WTC11 (cell line): ENCODE measurements at places on chromosomes 11 and 22.

GRCh38 chr11:34261820-34262219 lies 96.0 kb downstream of the ABTB2 start:
- no peak for DNase-seq

DNA sequence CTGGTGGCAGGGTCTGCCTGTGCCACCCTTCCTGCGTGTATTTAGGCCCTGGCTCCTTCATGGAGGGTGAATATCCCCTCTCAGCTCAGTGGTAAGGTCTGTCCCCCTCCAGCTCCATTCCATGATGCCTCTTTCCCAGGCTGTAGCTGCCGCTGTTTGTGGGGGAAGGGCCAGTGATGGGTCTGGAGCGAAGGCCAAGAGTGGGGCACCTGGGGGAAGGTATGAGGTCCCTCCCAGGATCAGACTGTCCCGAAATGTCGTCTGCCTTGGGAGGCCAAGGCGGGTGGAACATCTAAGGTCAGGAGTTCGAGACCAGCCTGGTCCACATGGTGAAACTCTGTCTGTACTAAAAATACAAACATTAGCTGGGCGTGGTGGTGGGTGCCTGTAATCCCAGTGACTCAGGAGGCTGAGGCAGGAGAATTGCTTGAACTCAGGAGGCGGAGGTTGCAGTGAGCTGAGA lies 1.1 kb downstream of the CD151 start:
- no peak for DNase-seq

DNA sequence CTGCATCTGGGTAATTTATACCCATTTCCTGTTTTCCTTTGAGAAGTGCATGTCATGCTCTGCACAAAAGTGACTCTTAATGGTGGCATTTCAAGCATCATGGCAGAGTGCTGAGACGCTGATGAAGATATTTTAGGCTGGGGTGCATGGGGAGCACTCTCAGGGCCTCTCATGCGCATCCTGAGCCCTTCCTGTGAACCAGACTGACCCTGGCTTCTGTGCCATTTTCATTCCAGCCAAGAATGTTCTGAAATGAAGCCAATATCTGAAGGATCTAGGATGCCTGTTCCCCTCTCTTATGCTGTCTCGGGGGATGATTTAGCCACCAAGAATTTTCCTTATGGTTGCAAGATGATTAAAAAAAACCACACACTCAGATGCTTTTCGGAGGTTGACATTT lies 61.5 kb downstream of the MIAT start:
- DNase-seq = no peak

- DNase-seq = no peak
Observed at GRCh38 chr11:33704240-33705002, 3.8 kb upstream of the C11orf91 start.

GRCh38 chr11:118910309-118911112 lies 15.2 kb downstream of the BCL9L start:
- DNase-seq = peak; percentile 80

DNA sequence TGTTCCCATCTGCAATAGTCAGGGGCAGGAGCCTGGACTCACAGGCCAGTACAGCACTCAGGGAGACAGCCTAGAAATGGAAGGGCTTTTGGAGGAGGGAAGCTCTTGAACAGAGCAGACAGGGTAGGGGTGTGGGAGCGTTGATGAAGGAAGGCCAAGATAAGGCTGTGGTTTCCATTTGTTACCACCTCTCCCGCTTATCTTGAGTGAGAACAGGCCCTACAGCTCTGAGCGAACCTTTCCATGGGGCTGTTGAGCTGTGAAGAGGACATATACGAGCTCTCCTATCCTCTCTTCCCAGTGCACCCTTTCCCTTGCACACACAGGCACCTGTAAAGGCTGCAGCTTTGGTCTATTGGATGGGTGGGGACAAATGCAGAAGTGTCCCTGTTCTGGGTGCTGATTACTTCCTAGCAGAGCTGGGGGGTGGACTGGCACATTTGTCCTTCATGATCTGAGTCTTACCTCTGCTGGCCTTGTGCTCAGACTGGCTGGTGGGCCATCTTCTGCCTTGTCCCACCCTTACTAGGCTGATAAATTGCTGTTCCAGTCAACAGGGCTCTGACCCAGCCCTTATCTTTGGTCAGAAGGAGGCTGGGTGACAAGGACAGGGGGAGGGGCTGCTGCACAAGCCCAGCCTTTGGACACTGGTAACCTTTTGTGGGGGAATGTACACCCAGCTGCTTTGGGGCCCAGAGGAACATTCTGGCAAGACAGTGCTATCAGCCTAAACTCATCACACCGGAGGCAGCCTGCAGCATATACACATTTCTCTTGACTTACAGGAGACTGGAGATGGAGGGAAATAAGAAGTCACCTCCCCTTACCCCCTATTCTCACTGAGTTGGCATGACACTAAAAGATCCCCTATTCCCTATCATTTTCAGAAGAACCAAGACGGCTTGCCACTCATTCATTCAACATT lies 80.1 kb upstream of the NNMT start:
- DNase-seq = no peak

DNA sequence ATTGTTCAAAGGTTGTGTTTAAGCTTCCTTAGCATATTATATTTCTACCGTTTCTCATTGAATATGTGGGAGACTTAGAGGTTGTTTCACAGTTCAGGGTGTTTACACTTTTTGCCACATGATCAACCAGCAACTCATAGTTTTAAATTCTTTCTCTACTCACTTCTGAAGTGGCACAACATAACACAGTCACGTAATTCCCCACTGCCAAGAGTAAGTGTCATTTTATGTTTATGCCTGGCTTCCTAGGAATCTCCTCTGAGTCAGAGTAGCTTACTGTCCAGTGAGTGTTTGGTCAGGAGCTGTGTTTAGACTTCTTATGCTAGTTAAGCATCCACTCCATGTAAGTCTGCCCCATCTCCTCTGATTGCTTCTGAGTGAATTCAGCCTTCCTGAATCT lies 520.8 kb upstream of the KIRREL3 start:
- DNase-seq = no peak

DNA sequence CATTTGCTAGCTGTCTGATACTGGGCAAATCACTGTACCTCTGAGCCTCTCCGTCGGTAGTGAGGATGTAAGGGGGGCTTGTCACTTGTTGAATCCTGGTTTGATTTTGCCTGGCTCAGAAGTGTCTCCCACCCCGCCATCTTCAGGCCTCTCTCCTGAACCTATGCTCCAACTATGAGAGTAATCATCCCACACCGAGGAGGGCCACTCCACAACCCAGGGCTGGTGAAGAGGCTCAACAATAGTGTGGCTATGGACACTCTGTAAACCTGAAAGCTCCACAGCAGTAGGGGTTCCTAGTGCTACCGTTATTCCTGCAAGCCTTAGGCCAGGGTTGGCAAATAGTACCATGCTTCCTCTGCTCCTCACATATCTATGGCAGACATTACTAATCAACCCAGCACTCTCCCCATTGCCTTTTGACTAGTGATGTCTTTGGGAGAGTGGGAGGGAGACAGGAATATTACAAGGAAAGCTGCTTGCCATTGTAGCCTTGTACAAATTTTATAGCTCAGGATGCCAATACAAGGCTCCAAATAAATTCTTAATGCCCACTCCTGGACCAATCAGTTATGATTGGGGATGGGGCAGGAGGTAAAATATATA lies 134.0 kb upstream of the TEAD1 start:
- DNase-seq = no peak

DNA sequence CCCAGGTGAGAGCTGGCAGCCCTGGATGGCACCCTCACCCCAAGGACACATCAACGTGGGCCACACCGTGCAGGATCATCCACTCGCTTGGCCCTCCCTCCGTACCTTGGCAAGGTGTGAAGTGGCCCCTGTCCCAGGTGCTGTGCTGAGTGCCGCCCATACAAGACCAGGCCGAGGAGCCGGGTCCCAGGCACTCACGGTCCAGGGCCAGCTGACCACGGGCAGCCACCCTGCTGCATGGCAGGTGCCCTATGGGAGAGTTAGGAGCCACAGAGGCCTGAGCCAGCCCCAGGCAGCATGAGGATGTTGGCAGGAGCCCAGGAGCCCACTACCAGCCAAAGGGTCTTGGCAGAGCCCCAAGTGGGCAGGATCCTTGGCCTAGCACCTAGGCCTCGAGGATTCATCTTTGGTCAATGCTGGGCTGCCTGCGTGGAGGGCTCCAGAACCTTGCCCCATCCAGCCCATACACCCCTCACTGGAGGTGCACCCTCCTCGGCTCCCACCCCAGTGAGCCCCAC lies 19.6 kb downstream of the RTN4R start:
- DNase-seq = no peak

DNA sequence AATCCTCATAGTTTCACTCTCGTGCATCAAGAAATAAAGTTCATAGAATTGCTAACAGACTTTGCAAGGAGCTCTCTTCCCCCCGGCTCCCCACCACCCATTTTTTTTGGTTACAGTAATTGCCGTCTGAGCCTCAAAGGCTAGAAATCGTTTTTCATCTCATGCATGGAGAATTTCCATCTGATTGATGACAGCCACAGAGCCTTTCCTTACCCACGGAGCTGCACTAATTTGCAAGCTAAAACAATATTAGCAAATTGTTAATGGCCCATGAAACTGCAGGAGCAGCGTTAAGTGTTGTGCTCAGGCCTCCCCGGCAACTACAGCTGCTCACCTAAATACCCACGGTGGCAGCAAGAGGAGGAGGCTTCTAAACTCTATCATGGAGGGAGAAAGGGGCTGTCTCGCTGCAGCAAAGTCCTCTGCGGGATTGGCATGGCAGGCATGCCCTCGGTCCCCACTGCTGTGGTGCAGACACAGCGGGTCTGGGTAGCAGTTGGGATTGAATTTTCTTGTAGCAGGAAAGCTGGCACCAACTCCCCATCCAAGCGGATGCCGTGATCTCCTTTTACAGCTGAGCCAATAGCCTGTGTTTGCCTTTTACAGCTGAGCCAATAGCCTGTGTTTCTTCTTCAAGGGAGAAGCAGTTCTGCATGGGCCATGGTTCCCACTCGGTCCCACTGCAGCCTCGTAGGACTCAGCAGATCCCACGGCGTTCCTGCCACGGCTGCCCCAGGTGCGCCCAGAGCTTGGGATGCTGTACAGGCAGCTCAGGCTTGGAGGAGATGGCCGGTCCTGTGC lies 412.3 kb downstream of the BRD1 start:
- no peak for DNase-seq

- DNase-seq = no peak
Observed at GRCh38 chr11:32817181-32817851, 12.4 kb upstream of the PRRG4 start.

DNA sequence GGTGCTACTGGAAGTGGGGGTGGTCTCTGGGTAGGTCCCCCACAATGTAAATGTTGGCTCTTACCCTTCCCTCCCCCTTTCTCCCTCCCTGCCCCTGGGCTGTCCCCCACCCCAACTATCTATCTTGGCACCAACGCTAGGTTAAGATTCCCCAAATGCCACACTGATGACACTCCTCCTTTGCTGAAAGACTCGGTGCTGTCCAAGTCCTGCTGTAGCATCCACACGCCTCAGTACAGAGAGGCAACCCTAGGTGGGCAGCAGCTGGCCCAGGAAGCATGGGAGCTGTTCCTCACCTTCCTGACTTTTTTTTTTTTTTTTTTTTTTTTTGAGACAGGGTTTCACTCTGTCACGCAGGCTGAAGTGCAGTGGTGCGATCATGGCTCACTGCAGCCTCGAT lies 3.4 kb upstream of the KCTD17 start:
- no peak for DNase-seq

GRCh38 chr11:80698637-80699036 lies 1257.8 kb upstream of the TENM4 start:
- no peak for DNase-seq

DNA sequence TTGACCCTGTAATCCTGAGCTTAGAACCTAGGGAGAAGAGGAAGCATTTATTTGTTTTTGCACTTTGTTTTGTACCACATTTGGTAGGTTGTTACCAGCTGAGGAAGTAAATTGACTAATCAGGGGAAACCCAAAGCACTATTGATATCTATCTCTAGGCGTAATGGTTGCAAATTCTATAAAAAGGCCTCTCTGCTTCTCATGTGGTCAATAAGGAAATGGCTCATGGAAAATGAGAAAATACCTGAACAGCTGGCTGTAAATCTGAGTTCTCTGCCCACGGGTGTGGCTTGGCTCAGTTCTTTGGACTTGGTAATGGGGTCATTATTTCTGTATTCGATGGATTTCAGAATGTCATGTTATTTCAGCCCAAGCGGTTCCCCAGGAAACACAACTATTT lies 42.4 kb downstream of the BARX2 start:
- DNase-seq = no peak

GRCh38 chr11:7348432-7349304 lies 97.0 kb downstream of the SYT9 start:
- peak; percentile 14 for DNase-seq

- peak; percentile 19 for DNase-seq
Observed at GRCh38 chr11:118612378-118612777, 5.0 kb downstream of the PHLDB1 start.

- no peak for DNase-seq
Observed at GRCh38 chr11:2259897-2260451, 10.4 kb downstream of the ASCL2 start.

DNA sequence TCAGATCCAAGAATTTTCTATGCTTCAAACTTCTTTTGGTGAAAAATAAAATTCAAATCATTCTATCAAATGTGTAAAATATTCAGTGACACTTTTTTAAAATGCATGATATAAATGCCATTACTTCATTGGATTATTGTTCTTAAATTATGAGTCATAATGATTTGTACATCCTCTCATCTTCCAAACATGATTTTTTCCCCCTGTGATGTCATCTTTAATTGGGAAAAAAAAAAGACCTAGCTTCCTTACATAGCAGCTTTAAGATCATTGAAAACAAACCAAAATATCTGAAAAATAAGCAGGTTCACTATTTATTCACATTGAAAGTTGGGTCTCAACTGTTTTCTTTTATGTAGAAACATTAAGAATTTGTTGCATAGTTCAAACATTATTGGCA lies 1549.4 kb downstream of the LRRC4C start:
- no peak for DNase-seq

- peak; percentile 84 for DNase-seq
Observed at GRCh38 chr11:72814286-72815109, at the start of gene ATG16L2. Gene ATG16L2 (plus strand): TSS chr11:72814411. CDS start chr11:72814446, 35 bp downstream.

DNA sequence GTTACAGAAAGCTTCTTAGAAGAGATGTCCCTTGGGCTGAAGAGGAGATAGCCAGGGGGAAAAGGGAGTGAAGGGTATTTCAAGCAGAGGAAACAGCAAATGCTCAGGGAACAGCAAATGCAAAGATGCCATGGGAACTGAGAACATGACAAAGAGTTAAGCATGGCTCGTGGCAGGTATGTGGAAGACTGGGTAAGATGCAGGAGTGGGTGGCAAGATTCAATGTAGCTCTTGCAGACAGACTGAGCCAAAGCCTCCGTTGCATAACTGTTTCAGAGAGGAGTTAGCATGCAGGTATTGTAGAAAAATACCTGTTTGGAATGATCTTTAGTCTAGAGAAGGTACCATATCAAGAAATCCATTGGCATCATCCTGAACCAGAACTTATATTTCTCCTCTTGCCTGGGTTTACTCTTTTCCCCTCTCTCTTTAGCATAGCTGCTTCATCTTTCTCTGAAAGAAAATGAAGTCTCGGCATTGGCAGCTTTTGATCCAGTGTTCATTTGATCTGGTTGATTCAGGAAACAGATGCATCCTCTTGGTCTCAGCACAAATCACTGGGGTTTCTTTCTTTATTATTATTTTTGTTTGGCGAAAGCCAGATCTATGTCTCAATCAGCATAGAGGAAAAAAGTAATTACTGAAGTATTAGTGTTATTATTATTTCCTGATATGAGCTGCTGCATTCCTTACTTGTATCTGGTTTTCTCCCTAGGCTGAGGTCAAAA lies 41.7 kb upstream of the NUP160 start:
- no peak for DNase-seq

- DNase-seq = no peak
Observed at GRCh38 chr11:34594603-34595002, 26.3 kb upstream of the EHF start.

GRCh38 chr22:36413022-36413775 lies 25.4 kb upstream of the MYH9 start:
- no peak for DNase-seq
